ENCODE measurements at places on chromosomes 2 and 18.

GRCh38 chr2:32862269-32863055 is 84.3 kb upstream of the LTBP1 start:
- DNase-seq, result no peak

- no peak for DNase-seq
Measured at GRCh38 chr2:109128616-109129355, at the start of gene SH3RF3. Gene SH3RF3, plus strand, starts transcription at chr2:109129205.

DNA sequence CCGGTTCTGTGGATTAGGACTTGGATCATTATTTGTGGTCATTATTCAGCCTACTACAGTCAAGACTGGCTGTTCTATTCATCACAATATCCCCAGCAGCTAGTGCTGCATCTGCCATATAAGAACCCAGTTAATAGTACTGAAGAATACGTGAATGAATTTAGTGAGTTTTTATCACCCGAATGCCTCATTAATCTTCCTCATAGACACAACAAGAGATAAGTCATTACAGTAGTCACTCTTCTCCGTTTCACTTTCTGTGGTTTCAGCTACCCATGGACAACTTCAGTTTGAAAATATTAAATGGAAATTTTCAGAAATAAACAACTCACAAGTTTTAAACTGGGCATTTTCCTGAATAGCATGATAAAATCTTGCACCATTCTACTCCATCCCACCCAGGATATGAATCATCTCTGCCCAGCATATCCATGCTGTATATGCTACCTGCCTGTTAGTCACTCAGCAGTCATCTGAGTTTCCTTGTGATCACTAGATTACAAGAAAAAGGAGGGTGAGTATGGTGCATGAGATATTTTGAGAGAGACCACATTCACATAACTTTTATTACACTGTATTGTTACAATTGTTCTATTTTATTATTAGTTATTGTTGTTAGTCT is 363.7 kb upstream of the CHAC2 start:
- no peak for DNase-seq

DNA sequence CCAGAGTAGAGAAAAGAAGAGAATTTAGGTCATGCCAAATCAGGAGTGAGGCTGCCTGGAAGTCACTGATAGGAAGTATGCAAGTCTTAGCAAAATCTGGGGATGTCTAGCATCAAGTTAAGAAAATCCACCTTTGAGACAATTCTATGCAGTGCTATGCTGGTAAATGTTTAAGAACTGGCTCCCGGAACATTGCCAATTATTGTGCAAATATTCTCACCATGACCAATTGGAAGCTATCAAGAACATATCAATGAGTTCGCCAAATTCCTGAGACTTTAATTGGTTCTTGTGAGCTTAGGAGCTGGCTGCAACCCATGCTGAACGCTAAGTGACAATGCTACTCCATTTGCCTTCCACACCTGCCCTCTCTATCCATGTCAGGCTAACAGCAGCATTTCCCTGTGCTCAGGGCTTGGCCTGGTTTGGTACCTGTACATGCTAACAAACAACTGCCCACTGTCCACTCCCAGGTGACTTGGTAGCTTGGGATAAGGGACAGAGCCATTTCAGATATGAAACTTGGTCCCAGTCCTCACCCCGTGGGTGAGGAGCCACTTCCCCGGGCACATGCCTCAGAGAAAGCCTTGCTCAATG is 172.9 kb upstream of the KLHL29 start:
- no peak for DNase-seq

- DNase-seq, result no peak
Measured at GRCh38 chr2:70357684-70358071, 55.8 kb upstream of the FAM136A start.

- no peak for DNase-seq
Measured at GRCh38 chr2:118580107-118580506, 267.3 kb downstream of the EN1 start.

DNA sequence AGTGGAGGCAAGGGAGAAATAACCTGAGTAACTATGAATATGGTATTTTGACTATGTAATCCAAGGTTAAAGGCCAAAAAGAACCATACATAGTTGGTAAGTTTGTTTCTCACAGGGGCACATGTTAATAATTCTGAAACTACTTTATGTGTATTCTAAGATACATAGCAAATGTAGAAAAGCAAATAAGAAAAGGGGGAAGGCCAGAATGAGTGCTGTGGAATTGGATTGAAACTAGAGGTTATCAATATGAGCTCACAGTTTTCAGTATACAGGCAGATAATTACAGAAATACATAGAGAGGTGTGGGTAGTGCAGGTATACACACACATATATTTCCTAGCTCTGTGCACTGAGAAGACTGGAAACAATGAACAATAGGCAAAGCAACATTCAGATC is 13.7 kb downstream of the INO80C start:
- DNase-seq, result no peak

GRCh38 chr2:157874348-157874747 is 1.8 kb downstream of the ACVR1 start:
- DNase-seq, result no peak

GRCh38 chr2:196696423-196697079 is 57.0 kb downstream of the CCDC150 start:
- DNase-seq, result no peak

GRCh38 chr2:26959331-26959730 is 11.1 kb upstream of the MAPRE3 start:
- DNase-seq, result no peak

GRCh38 chr2:219572237-219573001 is at the start of gene INHA:
Gene INHA, plus strand, starts transcription at chr2:219572310. Its CDS starts 65 bp downstream, at chr2:219572375.
- DNase-seq, result no peak

DNA sequence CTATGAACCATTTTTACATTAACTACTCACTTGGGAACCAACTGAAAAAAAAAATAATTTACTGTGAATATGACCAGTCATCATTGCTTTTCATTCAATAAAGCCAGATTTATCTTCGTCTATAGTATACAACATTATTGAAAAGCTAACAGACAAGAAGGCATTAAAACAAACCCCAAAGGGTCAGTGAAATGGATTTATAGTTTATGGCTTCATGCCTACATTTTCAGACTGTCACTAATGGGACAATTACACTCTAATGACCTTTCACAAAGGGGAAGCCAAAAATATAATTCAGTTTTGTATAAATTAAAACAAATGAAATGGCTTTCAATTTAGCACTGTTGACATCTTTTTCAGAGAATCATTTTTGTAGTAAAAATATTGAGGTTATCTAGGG is 169.1 kb downstream of the DSEL start:
- DNase-seq, result no peak

- DNase-seq, result no peak
Measured at GRCh38 chr18:12038082-12038638, 55.5 kb upstream of the ANKRD62 start.

DNA sequence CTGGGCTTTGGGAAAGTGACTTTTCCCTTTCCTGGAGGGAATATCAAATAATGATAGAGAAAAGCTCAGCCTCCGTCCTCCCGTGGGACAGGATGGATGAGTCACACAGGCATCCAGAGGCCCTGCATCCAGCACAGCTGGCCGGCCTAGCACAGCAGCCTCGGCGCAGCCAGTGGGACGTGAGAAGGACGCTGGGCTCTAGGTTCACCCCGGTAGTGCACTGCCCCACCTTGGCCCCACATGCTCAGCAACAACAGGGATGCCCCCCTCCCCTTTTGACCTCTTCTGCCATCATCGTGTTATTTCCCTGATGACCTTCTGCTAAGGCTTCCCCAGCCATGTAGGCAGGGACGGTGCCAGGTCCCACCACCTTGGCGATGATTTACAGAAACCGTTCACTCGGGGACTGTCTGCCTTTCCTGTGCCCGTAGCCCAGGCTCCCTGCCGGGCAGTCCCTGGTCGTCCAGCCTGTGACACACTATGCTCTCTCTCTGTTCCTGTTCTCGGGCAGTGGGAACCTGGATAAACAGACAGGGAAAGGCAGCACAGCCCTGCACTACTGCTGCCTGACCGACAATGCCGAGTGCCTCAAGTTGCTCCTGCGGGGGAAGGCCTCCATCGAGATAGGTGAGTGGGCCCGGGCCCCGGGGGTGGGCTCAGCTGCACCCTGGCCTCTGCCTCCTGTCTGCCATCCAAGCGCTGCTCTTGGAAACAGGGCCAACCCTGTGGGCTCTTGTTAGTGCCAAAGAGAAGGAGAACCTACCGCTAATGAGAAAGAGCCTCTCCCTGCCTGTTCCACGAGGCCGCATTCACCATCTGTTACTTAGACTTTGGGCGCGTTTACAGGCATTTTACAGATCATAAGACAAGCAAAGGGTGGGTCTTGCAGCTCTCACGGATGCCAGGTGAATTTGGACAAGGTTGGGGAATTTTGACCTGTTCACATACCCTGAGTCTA is 44.6 kb downstream of the ITGB1BP1 start:
- no peak for DNase-seq

DNA sequence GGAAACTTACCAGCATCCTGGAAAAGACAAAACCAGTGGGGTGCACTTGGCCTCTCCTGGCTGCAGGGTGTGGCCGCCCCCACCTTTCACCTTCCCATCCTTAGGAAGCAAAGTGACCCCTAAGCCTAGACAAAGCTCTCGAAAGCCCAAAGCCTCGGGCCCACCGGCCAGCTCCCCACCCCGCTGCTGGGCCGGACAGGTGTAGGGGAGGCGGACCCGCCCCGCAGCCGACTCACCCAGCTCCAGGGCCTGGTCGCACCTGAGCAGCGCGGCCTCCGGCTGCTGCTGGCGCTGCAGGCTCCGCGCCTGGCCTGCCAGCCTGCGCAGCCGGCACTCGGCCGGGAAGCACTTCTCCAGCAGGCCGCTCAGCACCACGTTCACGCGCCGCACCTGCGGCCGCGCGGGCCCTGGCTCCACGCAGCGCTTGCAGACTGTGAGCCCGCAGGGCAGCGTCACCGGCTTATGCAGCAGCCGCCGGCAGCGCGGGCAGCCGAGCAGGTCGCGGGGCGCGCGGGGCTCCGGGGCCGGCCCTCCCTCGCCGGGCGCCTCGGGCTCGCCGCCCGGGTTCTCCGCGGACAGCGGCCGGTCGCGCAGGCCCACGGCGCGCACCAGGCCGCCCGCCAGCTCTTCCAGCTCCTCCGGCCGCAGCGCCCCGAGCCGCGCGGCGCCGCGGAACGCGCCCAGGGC is 979 bp downstream of the LONRF2 start:
- DNase-seq, result no peak

- peak; percentile 15 for DNase-seq
Measured at GRCh38 chr2:23658466-23658942, 268.4 kb downstream of the ATAD2B start.

DNA sequence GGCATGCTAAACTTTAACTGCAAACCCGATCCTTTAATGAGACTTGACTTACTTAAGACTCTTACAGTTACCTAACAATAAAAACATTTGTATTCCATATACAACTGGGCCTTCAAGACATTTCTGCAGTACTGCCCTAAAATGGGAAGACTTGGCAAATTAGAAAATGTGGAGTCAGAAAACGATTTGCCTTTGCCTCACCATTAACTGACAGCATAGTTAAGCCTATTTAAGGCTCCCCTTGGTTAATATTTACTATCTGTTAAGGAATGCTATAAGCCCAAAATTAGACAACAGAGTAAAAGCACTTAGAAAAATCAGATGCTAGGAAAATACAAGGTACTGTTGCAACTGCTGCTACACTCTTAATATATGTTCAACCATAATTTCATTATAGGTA is 18.7 kb downstream of the TYW5 start:
- no peak for DNase-seq

GRCh38 chr2:171394164-171394740 is 39.5 kb downstream of the METTL8 start:
- no peak for DNase-seq

GRCh38 chr18:53682796-53683195 is 541.7 kb downstream of the MBD2 start:
- no peak for DNase-seq

DNA sequence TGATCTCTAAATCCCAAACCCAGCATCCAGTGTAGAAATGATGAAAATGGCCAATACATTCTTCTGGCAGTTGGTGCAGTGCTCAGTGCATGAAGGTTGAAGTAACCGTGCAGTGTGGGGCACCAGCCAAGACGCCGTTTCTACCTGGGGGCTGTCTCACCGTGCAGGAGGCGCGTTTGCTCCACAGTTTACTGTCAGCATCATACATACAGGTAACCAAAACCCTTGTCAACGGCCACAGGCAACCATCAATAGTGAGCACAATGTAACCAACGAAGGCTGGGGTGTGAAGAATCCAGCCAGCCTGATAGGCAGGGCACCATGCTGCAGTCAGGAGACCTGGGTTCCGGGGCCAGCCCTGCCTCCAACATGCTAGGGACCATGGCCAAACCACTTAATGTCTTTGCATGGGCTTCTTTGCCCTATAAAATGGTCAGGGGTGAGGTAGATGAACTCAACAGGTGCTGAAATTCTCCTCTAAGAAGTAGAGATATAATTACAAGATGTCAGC is 127.5 kb upstream of the ID2 start:
- DNase-seq, result no peak

GRCh38 chr2:97713296-97714083 is at the start of gene ZAP70:
Gene ZAP70, plus strand, starts transcription at chr2:97713576. Its CDS starts 10,461 bp downstream, at chr2:97724037.
- DNase-seq, result peak; percentile 37

DNA sequence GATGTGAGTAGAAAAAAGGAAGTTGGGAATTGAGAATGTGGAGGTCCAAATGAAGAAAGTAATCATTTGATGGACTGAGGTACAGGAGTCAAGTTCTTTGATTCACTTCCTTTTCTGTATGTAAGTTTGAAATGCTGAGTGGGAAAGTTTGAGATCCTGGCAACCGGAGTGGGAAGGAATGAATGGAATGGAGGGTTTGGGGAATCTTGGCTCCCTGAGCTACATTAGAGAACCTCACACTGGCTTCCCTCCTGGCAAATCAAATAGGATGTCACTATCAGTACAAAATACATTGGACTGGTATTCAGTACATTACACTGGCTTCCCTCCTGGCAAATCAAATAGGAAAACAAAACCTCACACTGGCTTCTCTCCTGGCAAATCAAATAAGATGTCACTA is 9.8 kb upstream of the RNF138 start:
- no peak for DNase-seq

- DNase-seq, result no peak
Measured at GRCh38 chr2:110732422-110733413, at the start of gene ACOXL. Gene ACOXL, plus strand, starts transcription at chr2:110732573. Its CDS starts 35,817 bp downstream, at chr2:110768390.

DNA sequence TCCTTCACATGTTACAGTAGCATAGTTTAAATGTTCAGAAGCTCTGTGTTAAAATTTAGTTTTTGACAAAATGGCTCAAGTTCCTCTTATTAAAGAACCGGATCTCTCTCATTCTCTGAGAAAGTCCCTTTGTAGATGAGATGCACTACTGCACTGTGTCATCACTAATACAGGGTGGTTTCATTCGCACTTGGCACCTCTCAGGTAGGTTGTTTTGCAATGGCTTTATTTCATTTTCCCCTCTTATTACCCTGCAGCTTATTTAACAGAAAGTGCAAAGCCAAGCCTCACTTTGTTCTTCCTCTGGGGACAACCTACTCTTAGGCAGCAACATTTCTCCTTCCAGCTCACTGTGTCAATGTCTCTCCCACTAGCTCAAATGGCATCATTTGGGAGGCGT is 185.1 kb downstream of the DLGAP1 start:
- no peak for DNase-seq

DNA sequence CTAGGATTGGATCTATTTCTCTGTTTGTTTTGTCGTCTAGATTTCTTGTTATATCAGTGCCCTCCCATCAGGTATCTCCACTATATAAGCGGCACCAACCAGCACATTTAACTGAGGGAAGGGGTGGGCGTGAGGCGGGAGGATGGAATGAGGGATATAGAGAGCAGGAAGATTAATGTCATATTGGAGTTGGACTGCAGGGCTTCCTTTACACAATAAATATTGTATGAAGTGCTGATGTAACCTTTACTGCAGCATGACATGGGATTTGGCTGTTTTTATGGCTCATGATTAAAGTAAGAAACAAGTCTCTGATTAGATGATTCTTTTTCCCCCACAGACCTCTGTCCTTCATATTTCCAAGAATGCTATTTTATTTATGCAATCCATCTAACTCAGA is 54.8 kb downstream of the TMEM200C start:
- no peak for DNase-seq
